ENCODE measurements at places on chromosomes 1 and 21.

- DNase-seq, result no peak
Measured at GRCh38 chr1:42674214-42674613, 8.0 kb upstream of the YBX1 start.

GRCh38 chr1:201039876-201040275 lies 16.4 kb upstream of the KIF21B start:
- DNase-seq, result no peak

- DNase-seq, result no peak
Measured at GRCh38 chr1:213296558-213296957, 245.5 kb downstream of the RPS6KC1 start.

- no peak for DNase-seq
Measured at GRCh38 chr1:86795316-86795715, 90.9 kb downstream of the SH3GLB1 start.

- DNase-seq, result peak; percentile 40
Measured at GRCh38 chr1:160726498-160727315, 12.3 kb upstream of the SLAMF7 start.
